Germinal center (tissue), 1 donor: ENCODE measurements at places on chromosomes 5 and 9.

DNA sequence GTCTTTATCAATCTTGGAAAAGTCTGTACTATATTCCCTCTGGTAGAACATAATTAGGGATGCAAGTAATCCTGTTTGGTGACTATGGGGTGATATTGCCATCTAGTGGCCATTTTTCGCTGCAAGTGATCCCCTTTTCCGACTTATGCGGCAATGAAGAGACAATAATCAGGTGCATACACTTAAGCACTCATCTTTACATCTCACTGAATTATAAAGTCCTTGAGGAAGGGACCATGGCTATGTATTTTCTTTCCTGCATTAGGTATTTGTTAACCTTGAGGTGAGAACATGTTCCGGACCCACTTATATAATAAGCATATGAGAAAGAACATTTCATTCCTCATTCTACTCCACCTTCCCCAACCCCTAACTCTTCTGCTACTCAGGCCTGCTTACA, 19.6 kb upstream of the LIX1 start:
- peak; percentile 28 for DNase-seq

GRCh38 chr5:55601204-55601618, 66.4 kb upstream of the PLPP1 start:
- DNase-seq, result no peak

DNA sequence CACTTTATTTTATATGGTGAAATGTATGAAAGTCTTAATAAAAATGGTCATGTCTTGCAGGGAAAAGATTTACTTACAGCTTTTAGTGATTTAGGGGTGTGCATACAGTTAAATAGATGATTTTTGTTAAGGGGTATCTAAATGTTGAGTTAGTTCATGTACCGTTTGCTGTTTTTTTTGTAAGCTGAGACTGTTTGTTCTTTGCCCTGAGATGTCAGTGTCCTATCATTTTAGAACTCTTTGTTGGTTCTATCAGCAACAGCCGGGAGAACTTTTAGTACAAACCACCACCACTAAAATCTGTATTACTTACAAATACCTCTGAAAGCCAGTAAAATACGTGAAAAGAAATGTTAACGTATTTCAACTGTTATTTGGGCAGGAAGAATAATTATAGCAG, 56.3 kb upstream of the MTMR12 start:
- DNase-seq, result no peak

DNA sequence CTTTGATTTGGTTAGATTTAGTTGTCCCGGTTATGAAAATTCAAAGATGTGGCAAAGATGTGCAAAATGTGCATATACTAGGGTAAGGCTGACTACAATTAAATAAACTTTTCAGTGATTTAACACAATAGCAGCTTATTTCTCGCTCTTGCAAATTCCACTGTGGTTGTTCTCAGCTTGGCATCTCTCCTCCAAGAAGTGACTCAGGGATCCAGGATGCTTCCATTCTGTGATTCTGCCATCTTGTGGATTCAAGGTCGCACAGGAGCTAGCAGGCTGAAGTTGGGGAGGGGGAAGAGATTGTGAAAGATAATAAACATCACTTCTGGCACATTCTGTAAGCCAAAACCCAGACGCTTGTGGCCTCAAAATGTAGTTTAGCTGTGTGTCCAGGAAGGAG, 60.1 kb upstream of the TGFBR1 start:
- DNase-seq, result no peak

DNA sequence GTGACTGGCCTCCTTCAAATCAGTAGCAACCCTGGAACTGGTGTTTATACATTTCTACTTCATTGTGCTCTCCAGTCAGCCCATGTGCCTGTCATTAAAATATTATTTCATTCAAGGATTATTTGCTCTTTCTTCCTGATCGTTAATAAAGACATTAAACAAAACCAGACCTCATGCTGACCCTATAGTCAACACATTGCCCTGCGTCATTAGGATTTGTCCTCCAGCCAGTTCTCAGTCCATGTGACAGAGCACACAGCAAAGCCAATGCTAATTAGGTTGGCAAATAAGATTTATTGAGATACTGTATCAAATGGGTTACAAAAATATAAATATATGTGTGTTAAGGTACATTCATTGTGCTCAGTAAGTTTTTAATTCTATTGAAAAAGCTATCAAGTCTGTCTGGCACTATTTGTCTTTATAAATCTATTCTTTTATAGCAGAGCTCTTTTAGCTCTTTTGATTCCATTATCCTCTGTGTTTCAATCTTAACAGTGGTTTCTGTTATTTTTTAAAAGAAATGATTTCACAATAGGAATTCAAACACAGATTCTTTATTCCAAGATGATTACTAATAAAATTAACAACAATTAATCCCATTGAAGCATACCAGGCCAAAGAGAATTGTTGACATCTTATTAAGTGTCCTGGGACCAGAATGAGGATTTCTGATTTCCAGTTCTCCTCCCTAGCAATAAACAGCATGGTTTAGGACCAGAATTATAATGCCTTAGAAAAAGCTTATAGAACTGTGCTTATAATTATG, 209.4 kb upstream of the RGMB start:
- no peak for DNase-seq

GRCh38 chr5:72291601-72292000, 28.4 kb downstream of the MRPS27 start:
- DNase-seq, result no peak

DNA sequence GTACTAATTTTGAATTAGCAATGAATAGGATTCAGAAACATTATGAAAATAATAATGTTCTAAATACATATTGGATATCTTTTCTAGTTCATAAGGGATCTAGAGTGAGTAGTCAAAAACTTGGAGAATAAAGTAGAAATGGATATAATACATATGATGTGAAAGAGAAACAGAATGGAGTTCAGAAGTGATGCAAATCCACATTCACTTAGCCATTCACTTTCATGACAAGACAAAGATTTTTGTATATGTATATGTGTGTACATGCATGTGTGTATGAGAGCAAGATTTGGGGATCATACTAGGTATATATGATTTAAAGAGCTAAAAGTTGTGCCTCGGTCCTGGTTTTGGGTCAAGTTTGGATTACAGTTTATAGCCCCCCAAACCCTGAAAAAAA, 34.1 kb downstream of the TMEM252 start:
- DNase-seq, result no peak

DNA sequence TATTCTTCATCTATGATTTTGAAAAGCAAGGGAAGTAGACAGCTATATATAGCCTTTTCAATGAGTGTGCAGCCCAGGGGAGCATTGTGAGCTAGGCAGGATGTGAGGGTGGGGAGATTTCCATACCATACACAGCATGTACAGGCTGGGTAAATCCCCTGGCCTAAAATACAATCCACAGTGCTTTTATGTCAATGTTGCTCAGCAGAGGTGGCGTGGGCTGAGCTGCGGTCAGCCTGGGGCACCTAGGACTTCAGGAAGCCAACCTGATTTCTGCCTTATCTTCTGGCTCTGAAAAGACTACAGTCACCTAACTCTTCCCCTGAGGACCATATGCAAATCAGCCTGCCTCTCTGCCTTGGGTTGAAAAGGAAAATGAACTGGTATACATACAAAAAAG, 6.3 kb upstream of the GARIN3 start:
- peak; percentile 79 for DNase-seq

DNA sequence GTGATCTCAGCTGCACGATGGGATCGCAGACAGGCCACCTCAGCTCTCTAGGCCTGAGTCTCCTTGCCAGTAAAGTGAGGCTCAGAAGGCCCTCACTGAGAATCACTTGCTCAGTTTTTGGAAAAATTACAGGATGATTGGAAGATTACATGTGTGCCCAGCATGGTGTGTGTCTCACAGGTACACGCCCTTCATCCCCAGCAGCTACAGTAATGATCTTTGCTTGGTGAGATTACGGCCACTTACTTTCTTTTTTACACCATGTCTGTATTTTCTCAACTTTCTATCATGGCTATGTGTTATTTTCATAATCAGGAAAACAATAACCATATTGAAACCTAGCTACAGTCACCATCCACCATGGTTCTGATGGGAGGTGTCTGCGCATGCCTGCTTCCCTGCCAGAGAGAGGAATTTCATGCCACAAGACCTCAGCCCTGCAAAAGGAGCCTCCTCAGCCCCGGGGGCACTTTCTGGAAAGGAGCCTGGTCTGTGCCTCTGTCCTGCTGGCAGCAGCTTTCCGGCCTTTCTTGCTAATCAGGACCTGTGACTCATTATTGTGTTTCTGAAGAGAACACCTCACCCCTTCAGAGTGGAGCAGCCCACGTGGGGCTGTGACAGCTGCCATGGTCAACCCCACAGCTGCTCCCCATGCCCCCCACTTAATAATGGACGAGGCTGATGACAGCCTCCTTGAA, 64.2 kb upstream of the OLFM1 start:
- no peak for DNase-seq

DNA sequence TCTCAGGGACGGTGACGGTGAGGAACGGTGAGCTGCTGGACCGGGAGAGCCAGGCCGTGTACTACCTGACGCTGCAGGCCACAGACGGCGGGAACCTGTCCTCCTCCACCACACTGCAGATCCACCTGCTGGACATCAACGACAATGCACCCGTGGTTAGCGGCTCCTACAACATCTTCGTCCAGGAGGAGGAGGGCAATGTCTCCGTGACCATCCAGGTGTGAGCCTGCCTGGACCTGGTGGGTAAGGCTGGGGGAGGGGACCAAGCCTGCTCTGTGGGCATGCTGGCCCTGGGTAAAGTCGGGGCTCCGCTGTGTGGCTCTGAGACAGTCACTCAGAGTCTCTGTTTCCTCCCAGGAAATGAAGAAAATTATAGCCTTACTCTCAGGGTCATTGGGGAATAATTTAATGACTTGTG, 29.3 kb downstream of the CDHR2 start:
- peak; percentile 52 for DNase-seq

DNA sequence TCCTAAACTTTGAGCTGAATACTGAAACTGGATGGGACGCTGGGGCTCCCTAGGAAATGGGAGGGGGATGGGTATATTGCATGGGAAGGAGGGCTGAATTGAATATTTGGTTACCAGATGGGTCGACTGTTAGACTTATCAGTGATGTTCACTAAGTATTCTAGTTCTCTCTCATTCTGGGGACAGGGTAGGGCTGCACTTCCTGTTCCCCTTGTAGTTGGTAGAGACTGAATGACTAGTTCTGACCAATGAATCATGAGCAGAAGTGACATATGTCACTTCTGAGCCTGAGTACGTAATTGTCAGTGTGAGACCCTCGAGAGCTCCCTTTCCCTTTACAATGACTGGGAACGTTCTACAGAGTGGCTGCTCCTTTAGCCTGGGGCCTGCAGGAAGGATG, 55.5 kb upstream of the DMRT1 start:
- DNase-seq, result no peak

- no peak for DNase-seq
Measured at GRCh38 chr9:105341434-105342146, 97.1 kb downstream of the SLC44A1 start.

DNA sequence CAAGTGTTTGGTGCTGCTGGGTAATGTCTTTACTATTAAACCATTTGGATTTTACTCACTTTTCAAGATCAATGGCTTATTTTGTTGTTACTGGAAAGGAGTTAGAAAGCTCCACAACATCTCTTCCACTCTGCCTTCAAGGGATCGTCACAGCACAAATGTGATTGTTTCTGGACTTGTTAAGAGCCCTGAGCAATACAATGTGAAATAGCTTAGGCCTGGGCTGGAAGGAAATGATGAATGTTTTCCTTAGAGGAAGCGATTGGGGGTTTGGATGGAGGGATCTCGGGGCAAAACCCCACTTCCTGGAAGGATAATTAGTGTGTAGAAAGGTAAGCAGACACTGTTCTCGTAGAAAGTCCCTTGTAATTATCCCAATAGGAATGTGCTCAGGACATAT, 59.3 kb upstream of the MYO10 start:
- no peak for DNase-seq

- DNase-seq, result no peak
Measured at GRCh38 chr5:159533197-159533596, 202.9 kb upstream of the IL12B start.

DNA sequence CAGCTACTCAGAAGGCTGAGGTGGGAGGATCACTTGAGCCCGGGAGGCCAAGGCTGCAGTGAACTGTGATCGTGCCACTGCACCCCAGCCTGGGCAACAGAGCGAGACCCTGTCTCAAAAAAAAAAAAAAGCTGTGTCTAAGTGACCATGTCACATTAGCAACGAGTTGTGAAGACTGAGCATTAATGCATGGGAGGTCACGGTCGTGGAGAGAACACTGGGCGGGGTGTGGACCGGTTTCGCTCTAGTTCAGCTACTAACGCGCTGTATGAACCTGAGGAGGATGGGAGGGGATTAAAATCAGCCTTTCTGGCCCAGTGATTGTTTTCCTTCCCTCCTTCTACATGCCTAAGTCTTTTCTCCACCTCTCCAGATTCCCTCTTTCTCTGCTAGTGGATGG, 56.7 kb upstream of the CARTPT start:
- no peak for DNase-seq

DNA sequence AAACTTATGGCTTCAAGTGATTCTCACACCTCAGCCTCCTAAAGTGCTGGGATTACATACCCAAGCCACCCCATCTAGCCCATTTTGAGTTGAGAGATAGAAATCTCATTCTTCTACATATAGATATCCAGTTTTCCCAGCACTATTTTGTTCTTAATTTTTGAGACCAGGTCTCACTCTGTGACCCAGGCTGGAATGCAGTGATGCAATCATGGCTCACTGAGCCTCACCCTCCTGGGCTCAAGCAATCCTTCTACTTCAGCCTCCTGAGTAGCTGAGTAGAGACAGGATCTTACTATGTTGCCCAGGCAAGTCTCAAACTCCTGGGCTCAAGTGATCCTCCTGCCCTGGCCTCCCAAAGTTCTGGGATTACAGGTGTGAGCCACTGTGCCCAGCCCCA, 60.9 kb upstream of the CTNNA1 start:
- DNase-seq, result no peak

DNA sequence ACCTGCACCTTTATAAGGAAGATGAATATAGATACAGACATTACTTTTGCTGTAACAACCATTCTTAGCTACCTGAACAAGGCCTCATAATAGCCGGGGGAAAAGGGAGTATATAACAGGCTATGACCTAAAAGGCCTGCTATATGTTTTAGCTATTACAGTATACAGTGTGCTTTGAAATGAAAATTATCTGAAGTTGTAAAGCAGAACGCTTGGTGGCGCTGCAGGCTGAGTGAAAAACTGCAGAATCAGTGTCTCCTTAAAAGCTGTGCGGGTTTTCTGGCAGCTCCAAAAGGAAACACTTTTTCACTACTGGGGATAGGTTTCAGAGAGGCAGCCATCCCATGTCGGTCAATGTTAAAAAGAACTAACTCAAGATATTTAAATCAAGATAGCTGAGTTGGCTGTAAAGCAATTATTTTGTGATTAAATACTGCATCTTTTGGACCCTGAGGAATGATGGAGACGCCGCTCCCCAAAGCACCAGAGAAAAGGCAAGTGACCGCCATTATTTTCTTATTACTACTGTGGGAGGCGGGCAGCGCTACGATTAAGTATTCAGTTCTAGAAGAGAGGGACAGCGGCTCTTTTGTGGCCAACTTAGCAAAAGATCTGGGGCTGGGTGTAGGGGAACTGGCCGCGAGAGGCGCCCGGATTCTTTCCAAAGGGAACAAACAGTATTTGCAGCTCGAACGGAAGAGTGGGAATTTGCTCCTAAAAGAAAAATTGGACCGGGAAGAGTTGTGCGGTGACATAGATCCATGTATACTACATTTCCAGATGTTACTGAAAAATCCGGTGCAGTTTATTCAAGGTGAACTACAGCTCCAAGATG, 5.9 kb downstream of the PCDHB6 start:
- DNase-seq, result no peak

GRCh38 chr9:76716085-76716672, 48.1 kb upstream of the PCA3 start:
- DNase-seq, result no peak
